Tibial artery (tissue), 4 donors: ENCODE measurements at places on chromosomes 16 and 17.

DNA sequence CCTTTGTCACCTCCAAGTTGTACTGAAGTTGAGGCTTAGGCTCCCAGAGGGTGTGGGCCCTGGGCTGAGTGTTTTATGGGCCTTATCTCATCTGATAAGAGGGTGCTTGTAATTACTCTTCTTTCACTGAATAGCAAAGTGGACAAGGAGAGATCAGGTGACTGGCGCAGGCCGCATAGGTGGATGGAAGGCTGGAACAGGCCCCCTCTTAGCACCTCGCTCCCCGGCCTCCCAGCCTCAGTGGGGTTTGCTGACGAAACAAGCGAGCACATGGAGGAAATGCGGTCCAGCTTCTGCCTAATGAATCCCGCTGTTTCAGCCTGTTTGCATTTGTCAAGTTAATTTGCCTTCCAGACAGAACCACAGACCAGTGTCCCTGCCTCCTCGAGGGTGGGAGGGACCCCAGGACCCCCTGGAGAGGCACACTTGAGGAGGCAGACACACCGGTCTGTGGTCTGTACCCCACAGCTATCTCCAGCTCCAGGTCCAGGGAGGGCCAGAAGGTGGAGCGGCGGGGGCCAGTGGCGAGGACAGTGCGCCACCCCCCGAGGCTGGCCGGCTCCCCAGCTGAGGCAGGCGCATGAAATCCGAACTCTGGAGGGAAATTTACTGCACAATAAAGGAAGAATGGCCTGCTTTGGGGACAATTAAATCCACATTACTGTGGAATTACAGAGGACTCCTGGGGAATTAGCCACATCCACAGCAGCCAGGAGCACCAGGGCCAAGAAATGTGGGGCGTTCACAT is 123.4 kb downstream of the NTN1 start:
- no peak for DNase-seq

- no peak for DNase-seq
These were observed 11.0 kb downstream of the DNASE1 start for GRCh38 chr16:3665508-3665907.

GRCh38 chr17:61589990-61590389 is 1.0 kb downstream of the NACA2 start:
- DNase-seq = no peak

- DNase-seq = no peak
These were observed 5.3 kb upstream of the RPRML start for GRCh38 chr17:46984341-46984740.

GRCh38 chr16:83356266-83356665 is 451.5 kb upstream of the HSBP1 start:
- DNase-seq = no peak

GRCh38 chr17:71959154-71959553 is 161.7 kb upstream of the SOX9 start:
- DNase-seq = no peak
